Lung microvascular endothelial cell (primary cell): ENCODE measurements at places on chromosomes 2 and 18. TPM values are rescaled to one million over a fixed set of nuclear protein-coding genes. Genes with fewer than 3 reads are reported as not detected.

GRCh38 chr2:198774576-198774975 is 683.2 kb downstream of the SATB2 start:
- DNase-seq: no peak

GRCh38 chr2:219002395-219003266 is 9.4 kb upstream of the CRYBA2 start:
- DNase-seq: peak; percentile 56

- DNase-seq: no peak
These were observed 16.5 kb downstream of the FIGN start for GRCh38 chr2:163719331-163719730.

DNA sequence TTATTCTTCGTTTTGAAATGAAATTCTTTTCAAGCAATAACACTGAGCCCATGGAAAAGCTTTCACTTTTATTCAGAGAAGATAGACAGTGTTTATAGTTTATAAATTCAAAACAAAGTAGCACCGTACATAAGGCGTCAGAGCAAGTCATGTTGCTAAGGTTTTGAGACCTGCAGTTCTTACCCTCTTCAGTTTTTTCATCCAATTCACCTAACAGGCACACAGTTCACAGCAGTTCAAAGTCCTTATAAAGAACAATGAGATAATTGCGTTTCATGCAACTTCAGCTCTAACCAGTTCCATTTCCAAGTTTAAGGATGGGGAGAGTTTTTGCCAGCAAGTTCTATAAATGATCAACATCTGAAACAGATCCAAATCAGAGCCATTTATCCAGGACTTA is 96.7 kb downstream of the ARHGAP15 start:
- DNase-seq: no peak

DNA sequence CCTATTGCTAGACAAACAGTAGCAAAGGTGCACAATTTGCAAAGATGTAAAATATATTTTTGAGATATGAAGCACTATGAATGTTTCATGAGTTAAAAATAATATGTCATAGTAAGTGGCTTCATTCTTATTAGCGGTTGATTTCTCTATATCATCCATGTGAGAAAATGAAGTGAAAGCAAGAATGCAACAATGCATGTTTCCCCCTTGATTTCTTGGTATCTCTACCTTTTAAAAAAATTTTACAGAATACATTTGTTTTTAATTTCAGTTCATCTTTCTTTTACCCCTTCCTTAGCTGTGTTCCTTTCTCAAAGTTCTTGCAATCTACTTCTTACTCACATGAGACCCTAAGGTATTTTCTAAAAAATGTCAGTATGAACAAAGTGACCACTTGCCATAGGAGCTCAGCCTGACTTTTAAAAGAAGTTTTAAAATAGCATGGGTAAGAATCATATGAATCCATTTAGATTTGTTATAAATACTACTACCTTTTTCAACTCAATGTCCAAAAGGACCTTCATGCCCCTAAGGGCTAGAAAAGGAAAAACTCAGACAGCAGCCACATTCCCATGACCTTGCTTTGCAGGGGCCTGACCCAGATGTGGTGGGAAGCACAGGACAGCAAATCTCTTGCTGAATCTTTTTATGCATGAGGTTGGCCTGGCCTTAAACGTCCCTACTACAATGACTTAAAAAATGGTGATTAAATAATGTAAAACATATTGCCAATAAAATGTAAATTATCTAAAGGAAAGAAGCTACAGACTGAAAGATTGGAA is 14.8 kb upstream of the SLC38A11 start:
- no peak for DNase-seq

DNA sequence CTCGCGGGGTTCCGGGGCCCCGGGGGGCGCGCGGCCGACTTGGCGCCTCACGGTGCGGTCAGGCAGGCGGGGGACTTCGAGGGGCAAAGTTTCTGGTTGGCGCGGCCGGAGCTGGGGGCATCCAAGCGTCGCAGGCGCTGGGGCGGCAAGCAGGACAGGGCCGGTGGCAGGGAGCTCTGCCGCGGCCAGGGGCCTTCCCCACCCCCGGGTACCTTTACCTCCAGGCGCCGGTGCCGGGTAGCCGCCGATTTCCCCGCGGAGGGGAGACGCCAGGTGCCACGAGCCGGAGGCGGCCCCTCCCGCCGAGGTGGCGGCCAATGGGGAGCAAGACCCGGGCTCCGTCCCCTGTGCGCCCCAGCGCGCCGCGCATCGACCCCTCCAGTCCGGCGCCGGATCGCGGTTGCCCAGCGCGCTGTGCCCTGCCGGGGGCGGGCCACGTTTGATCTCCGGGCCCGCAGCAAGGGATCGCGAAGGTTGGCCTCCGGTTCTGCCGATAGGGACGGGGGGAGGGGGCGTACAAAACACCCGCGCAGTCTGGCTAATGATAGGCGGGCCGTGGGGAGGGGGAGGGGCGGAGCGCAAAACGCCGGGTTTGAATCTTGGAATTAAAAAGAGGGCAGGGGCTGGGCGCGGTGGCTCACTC is at the start of gene ST8SIA5:
Gene ST8SIA5, minus strand, starts transcription at position 495 of the 643 bp plus-strand sequence. CDS start 545 bp downstream, outside the sequence.
- no peak for DNase-seq

DNA sequence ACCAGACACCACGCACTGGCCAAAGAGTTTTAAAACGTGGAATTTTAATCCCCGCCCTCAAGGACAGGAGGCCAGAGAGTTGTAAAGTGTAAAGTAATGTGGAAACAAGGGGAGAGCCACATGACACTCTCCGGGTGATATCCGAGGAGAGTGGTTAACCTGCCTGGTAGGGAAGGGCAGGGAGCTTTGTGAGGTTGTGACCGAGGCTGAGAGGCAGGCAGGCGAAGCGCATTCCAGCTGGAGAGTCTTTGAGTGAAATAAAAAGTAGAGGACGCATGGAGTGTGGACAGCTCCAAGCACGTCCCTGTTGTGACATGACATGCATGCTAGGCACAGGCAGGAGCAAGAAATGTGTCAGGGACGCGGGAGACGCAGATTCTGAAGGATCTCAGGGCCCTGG is 539.5 kb downstream of the RNF144A start:
- no peak for DNase-seq

GRCh38 chr2:17821535-17822444 is 5.5 kb downstream of the MSGN1 start:
- DNase-seq: no peak

DNA sequence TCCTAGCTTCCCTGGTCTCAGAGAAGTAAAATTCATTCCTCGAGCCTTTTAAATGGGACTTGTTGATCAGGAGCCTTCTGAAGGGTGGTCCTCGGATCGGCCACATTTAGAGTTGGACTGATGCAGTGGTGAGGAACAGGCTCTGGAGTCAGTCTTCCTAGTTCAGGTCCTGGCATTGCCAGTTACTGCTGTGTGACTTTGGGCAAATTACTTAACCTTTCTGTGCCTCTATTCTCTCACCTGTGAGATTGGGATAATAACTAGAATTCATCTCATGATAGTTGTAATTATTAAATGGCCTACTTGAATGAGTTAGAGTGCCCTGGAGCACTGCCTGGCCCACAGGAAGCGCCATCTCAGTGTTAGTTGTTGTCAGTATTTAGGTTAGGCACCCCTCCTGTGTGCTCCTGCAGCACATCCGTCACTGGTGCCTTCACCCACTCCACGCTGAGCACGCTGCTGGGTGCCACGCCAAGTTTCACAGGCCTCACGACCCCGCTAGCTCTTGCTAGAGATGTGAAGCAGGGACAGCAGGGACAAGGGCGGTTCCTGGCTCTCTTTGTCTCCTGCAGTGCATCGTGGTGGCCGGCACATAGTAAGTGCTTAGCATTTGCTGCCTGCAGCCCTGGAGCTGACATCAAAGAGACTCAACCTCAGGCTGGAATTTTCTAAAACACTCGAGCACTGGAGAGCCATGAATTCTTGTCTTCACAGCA is 122.9 kb downstream of the FAM210A start:
- no peak for DNase-seq

DNA sequence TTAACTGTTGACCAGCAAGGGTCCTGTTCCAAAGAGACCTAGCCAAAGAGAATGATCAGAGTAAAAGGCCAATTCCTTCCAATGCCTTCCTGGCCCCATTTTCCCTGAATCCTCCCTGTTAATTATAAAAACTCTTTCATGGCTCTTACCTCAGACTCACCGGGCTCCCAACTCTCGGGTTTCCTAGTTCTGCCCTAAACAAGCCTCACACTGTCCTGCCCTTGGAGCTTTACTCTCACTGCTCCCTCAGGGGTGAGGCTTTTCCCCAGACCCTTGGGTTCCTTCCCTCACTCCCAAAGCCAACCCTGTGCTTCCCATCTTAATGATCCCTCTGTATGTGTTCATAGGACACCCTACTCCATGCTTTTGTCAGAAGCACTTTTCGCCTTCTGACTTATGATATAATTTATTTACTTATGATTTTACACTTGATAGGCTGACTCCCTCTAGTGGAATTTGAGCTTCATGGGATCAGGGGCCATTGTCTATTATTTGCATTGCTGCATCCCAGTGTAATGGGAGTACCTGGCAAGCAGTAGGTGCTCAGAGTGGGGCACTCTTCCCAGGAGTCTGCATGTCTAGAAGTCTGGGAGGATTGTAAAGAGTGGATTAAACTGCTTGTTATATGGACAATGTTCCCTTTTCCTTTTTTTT is 29.9 kb upstream of the ZNG1B start:
- peak; percentile 19 for DNase-seq

DNA sequence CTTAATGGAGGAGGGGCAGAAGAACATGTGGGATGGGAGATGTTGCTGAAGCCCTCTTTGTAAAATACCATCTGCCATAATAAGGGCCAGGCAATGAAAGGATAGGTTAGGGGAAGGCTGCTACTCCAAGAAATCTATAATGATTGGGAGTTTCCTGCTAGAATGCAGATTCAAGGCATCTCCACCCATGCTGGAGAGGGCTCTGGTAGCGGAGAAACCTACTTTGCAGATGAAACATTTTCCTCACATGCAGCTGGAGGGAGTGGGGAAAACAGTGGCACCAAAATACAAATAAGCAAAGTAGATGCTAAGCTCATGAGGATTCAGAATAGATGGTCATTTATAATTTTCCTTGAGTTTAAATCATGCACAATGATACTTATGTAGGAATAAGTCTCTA is 82.3 kb upstream of the GCFC2 start:
- no peak for DNase-seq

GRCh38 chr2:88117973-88118372 is 9.9 kb downstream of the FABP1 start:
- no peak for DNase-seq

DNA sequence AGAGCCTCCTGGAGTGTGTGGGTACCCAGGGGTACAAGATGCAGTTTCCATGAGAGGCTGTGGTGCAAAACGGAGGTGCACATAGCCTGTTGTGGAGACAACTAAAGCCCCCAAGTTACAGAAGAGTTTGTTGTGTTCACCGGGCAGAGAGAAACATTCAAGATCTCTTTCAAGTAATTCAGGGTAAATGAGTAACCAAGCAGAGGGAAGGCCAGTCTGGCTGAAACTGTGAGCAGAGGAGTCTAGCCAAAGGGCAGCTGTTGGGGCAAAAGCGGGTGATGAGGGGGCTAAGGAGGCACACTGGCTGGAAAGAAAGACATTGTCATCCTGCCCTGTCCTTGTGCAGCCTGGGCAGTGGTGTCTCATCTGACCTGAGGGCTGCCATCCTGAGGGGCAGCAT is 52.0 kb downstream of the CXCR4 start:
- DNase-seq: no peak

DNA sequence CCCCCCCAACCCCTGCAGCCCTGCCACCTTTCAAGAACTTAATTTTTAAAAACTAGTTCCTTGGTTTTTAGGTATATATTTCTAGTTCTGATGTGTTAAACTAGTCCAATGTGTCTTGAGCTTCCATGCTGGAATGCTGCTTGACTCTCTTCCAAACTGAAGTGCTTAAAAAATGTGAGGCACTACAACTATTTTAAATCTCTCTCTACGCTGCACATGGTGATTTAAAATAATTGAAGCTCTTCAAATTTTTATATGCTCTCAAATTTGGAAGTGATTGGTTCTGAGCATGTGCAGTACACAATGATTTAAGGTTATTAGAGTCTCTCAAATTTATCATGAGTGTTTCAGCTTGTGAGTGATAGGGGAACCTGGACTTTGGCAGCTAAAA is 192.6 kb upstream of the ZEB2 start:
- no peak for DNase-seq

DNA sequence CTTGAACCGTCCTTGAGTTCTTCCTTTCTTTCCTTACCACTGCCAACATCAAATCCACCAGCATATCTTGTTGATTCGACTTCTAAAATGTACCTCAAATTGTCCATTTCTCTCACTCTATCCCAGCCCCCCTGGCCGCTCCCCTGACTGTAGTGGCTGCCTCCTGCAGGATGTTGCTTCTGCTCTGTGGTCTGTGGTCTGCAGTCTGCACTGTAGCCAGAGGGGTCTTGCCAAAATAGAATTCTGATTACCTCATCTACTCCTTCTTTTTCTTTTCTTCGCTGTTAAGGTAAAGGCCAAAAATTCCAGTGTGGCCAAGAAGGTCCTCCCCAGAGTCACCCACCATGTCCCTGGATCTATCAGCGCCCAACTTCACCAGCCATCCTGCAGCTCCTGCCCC is 79.5 kb upstream of the ALPP start:
- no peak for DNase-seq

DNA sequence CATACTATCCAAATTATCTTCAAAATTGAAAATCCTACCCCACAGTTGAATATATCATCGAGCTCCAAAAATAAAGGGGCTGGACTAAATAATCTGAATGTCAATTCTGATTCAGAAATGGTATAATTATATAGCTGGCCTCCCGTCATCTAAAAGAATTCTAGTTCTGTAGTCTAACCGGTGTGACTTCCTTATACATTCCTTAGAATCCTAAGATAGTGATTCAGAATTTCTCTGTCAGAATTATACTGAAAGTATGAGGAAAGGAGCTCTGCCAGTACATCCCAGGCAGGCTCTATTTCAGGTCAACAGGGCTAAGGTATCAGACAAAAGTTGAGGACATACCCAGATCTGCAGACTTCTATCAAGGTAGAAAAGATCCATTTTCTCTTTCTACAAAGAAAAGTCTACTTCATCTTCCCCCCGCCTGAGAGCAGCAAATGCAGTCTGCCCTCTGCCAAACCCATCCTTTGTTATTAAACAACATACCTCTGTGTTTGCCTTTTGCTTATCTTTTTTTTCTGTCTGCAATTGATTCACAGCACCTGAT is 128.5 kb downstream of the METTL4 start:
- DNase-seq: no peak

DNA sequence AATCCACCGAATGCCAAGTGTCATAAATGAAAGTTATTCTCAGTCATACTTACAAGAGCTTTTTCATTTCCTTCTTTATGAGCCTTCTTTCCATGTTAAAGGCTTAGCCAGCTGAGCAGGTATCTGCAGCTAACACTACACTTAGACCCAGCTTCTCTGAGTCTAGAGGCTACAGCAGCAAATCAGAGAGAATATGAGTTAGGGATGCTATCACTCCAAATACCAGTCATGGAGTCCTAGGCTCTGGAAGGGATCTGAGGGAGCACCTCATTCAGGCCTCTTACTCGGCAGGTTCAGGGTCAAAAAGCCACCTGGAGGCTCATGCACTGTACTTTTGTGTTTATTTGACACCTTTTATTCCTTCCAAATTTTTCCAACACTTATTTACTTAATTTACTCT is 2.9 kb downstream of the C2orf80 start:
- no peak for DNase-seq

NAT8 gene
- total RNA-seq: not detected in 2 replicates

ANKRD62 gene
- not detected in 2 replicates for total RNA-seq

KCNS3 gene
- total RNA-seq: 0.20 and 0.65 TPM in 2 replicates

MYCN gene
- 2.6 and 9.5 TPM in 2 replicates for total RNA-seq

OTOF gene
- total RNA-seq: 8.1 and 11.3 TPM in 2 replicates
